ENCODE measurements at places on chromosomes 5 and 9.
A peak's percentile ranks its signal among the peaks of the same experiment; 100 is the strongest.

GRCh38 chr5:117333011-117333410 lies 758.4 kb upstream of the SEMA6A start:
- no peak for DNase-seq

- DNase-seq = peak; percentile 67
Measured at GRCh38 chr5:164361986-164362385, 856.6 kb downstream of the MAT2B start.

- no peak for DNase-seq
Measured at GRCh38 chr9:26814799-26815198, 77.8 kb downstream of the CAAP1 start.

DNA sequence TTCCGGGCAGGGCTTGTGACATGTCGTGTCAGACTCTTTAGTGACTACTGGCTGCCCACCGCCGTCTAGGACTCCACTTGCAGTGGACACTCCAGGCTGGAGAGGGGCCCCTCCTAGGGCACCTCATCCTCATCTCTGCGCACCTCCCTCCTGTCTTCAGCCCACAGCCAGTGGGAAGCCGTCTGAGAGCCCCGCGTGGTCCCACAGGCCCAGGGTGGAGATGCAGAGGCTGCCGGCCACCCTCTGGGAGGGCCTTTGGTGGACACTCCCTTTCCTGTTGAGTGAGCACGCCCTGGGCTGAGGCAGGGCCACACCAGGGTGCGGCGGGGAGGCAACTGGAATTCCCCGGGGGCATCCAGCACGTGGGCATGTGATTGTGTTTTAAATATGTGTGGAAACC lies 80.5 kb downstream of the IRX2 start:
- DNase-seq = no peak

DNA sequence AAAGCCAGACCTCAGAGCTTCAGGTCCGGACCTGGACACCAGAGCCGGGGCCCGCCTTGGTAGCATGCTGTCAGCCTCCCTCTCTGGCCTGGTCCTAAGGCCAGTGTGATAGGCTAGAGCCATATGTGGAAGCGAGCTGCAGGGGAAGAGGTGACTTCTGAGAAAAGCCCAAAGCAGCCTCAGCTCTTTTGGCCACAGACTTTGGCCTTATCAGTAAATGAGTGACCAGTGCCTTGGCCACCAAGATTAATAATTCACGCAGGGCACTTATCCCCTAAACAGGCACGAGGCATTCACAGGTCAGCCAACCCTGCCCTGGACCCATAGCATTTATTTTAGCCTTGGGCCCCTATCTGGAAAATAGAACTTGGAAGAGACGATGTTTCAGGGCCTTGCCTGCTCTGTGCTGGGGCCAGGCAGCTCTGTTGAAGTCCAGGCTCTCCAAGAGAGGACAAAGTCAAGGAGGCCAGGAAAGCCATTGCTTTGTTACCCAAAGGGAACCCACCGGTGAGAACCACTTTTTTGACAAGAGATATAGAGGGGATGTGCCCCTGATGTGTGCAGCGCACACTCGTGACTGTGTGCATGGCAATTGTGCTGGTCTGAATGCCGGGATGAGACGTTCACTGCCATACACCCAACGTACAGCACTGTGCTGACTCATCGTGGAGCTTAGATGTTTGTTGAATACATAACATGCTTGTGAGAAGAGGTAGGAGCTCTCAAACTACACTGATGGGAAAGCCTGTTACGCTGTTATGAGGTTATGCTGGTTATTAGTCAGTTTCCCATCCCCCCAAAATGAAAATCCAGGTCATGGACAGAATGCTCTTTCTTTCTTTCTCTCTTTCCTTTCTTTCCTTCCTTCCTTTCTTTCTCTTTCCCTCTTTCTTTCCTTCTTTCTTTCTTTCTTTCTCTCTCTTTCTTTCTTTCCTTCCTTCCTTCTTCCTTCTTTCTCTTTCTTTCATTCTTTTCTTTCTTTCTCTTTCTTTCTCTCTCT lies 5.0 kb upstream of the SLC34A1 start:
- DNase-seq = no peak

DNA sequence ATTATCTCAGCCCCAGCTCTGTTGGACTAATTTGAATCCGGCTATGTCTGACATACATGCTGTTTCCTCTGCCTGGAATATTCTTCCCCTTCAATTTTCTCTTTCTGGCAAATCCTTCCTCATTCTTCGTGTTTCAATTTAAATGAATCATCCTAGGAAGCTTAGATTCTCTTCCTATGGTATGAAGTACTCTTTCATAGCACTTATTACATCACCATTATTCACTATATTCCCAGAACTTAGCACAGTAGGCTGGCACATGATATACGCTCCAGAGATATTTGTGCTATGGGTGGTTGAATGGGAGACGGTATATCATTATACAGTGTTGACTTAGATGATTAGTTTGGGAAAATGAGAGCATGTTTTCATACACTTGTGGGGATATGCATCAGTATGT lies 91.0 kb upstream of the JAK2 start:
- no peak for DNase-seq

DNA sequence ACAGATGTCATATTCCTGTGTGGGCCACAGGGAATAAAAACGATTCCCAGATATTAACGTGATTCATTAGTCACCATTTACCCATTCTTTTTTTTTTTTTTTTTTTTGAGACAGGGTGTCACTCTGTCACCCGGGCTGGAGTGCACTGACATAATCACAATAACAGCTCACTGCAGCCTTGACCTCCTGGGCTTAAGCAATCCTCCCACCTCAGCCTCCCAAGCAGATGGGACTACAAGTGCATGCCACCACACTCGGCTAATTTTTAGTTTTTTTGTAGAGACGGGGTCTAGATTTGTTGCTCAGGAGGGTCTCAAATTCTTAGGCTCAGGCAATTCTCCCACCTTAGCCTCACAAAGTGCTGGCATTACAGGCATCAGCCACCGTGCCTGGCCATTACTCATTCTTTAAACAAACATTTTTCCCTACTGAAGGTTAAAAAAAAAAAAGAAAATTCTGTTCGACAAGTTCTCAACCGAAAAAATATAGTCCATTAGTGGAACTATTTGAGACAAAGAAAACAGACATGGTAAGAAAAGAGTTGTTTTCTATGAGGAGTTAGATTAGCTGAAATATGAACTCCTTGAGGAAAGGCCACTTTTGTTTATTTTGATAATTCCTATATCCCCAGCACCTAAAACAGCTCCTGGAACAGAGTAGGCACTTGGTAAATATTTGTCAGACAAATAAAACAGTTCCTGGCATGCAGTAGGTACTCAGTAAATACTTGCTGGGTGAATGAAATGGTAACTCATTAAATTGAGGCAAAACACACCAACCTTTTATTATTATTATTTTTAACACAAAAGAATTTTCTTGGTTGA lies 32.1 kb upstream of the PDCL start:
- DNase-seq = no peak

GRCh38 chr9:107931071-107931715 lies 441.6 kb upstream of the KLF4 start:
- no peak for DNase-seq

DNA sequence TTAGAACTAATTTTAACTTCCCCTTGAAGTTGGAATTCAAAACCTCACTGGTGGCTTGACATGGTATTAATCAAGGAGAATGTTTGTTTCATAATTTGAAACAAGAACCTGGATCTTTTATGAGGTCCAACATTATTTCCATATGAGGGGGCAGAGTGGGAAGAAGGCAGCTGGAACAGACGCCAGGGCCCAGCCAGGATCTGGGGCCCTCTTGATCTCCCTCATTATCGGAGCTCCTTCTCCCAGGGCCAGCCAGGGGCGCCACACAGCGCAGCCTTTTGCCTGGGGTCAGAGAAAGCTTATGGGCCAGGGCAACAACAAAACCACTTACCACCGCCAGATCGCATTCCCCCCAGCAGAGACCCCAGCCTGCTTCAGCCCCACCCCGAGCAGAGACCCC lies 27.1 kb upstream of the NKD2 start:
- DNase-seq = no peak

DNA sequence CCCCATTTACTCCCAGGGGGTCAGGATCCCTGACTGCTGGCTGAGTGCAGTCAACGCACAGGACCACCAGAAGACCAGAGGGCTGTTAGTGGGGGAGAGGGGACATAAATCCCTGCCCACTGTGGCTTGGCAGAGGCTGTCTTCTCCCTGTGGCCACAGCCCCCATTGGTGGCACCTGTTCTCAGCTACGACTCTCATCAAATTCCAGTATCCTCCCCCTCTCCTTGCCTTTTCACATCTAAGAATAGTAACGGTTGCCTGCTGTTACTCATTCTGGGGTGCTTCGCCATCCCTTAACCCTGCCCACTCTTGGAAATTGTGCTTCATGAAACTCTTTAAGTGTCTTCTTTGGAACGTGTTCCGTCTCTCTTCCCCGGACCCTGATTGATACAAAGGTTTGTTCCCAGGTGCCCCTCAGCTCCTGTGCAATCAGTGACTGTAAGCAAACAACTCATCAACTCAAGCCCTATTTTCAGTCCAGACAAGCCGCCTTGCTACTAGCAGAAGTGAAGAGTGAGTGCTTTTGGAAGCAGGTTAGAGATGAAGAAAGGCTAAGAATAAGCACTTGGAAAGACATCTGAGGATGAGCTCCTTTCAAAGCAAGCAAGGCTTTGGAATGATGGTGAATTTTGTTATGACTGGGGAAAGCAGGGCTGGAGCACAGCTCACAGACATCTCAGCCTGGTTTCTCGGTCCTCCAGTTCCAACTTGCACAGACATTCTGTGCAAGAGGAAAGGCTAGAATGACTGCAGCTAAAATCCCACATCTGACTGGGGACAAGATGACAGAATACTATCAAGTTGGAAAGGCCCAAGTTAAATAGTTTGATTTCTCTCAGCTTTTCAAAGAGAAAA lies 22.9 kb upstream of the DENND1A start:
- no peak for DNase-seq

- DNase-seq = no peak
Measured at GRCh38 chr5:66356011-66356565, 212.0 kb downstream of the SREK1 start.

GRCh38 chr9:88596376-88596775 lies 61.4 kb downstream of the NXNL2 start:
- no peak for DNase-seq

- DNase-seq = no peak
Measured at GRCh38 chr5:149257131-149257530, 14.5 kb upstream of the AFAP1L1 start.

- no peak for DNase-seq
Measured at GRCh38 chr5:86565197-86565789, 52.4 kb upstream of the COX7C start.
